ENCODE measurements at places on chromosomes 2 and 18. TPM values are rescaled to one million over a fixed set of nuclear protein-coding genes. Genes with fewer than 3 reads are reported as not detected.

DNA sequence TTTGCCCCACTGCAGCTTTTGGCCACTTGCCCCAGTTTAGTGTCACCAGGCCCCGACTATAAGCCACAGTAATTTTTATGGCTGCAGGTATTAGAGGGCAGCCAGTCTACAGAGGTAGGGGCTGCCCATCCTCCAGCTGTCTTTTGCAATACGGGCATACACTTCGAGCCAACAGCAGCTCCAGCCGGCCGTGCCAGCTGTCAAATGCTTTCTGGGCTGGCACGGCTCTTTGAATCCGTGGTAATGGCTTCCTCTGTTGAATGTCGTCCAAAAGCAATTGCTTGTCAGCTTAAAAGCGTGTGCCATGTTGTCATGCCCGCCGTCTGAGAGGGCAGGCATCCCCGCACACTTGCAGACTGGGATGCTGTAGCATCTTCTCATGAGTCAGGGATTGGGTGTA lies 41.3 kb downstream of the BCL2L11 start:
- no peak for DNase-seq

DNA sequence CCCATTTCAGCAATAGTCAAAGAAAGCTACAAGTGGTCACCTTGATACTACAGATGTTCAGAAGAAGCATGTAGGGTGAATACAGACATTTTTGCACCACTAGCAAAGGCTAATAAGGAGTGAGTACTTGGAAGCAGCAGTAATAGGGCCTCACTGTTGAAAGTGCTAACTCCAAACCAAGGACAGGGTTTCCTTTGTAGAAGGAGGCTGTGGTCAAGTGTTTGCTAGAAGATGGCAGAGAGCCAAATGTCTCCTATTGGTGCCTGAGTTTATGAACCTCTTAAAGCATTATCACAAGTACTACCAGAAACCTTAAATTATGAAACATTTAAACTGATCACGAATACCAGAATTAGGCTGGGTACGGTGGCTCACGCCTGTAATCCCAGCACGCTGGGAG lies 308.1 kb downstream of the ZEB2 start:
- DNase-seq: peak; percentile 7

GRCh38 chr18:54736981-54737380 lies 91.3 kb upstream of the RAB27B start:
- no peak for DNase-seq

DNA sequence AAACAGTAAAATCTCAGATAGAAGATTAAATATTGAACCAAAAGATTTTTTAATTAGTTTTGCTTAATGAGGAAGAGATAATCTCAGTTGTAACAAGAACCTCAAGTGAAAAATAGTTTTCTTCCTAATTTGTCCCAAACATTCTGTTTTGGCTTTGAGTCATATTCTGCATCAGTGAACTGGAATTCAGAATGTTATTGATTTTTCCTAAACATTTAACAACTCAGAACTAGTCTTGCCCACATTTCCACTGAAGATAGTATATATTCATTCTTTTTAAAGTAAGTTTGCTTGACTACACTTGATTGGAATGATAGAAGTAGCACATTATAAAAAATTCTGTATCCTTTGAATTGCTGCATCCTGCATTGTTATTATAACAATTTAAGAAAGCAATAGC lies 85.7 kb upstream of the UGP2 start:
- DNase-seq: peak; percentile 4

DNA sequence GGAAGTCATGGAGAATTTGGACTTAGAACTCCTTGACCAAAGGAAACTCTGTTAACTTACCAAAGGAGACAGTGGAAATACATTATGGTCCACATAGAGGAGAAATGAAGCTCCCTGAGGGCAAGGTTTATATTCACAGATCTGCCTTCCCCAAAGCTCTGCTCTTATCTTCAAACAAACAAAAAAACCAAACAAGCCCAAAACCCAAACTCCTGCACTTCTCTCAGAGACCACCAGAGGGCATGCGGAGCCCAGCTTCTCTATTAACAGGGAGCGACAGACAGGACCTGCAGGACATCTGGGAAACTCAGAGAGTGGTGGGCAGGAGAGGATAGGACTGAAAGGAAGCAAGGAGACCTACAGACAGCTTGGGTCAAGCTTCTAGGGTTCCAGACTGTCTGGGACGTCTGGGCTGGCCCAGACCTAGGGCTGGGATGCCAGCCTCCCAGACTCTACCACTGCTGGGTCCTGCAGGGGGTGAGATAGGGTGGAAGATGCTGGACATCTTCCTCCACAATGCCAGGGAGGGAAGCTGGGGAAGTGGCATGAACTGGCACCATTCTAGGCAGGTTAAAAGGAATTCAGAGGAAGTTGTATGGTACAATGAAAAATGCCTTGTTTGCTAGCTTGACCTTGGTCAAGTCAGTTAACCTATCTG lies 4.0 kb upstream of the WNT10A start:
- peak; percentile 64 for DNase-seq

- DNase-seq: no peak
Observed at GRCh38 chr2:165793779-165794535, at the start of gene GALNT3. Gene GALNT3 (minus strand): TSS chr2:165794247. CDS start chr2:165770700, 23,547 bp downstream.

CTLA4 gene
- total RNA-seq: not detected

VSNL1 gene
- not detected for total RNA-seq

SERPINB13 gene
- not detected for total RNA-seq

Measured in HT1080 (cell line).